A172 (cell line): ENCODE measurements at places on chromosomes 4 and X.

GRCh38 chrX:116239944-116240840 is 69.6 kb downstream of the AGTR2 start:
- peak; percentile 6 for DNase-seq

GRCh38 chr4:114466299-114466698 is 132.3 kb upstream of the UGT8 start:
- no peak for DNase-seq

DNA sequence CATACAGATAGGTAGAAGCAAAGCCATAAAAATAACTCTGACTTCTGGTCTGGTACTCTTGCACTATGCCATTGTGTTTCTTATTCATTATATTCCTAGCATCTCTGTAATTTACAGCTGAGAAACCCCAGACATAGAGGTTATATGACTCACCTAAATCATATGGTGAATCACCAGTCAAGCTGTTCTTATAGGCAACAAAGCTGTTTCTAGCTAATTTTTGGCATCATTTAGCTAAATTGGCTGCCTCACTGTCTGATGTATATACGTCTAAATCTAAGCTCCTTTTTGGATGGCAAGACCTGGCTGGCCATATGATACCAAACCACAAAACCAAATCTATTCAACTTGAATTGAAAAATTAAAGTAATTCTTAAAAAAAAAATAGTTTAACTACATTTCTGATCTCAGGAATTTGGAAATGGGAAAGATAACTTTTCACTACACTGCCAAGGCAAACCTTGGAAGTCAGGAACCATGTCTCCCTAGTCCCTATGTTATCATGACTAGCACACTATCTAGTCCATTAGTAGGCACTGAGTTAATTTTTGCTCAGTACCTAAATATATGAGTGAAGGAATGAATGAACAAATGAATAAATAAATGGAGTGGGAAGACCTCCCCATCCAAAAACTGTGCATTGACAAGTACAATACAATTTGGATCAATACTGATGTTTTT is 41.3 kb upstream of the STAG2 start:
- DNase-seq = peak; percentile 63

DNA sequence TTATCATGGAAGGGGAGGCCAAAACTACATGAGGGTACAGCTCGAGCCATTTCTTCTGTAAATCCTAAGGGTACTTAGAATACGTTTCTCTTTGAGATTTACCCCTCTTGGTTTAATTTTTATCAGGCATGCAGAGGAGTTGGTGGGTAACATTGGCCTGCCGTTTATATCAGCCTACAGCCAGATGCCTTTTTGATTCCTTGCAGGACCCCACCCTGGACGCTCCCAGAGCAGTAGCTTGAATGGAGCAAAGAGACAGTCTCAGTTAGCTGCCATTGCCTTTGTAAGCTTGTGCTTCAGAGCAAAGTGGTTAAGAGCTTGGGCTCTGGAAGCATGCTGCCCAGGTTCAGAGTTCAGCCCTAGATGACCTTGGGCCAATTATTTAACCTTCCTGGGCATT is 9.0 kb downstream of the DOCK11 start:
- no peak for DNase-seq

DNA sequence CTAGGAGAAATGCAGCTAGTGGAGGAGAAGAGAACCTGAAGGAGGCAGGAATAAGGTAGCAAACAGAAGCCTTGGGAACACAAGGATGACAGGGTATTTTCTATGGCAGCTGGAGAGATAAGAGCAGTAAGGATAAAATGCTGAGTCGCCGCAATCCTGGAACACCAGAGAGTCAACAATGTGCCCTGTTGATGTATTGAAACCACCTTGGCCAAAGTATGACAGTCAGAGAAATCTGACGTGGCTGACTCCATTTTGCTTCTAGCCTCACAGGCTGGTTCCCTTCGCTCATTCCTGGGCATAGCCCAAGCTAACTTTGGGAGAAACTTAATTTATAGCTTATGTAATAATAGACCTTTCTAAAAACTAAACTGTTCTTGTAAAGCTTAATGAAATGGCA is 56.6 kb upstream of the C4orf54 start:
- no peak for DNase-seq

DNA sequence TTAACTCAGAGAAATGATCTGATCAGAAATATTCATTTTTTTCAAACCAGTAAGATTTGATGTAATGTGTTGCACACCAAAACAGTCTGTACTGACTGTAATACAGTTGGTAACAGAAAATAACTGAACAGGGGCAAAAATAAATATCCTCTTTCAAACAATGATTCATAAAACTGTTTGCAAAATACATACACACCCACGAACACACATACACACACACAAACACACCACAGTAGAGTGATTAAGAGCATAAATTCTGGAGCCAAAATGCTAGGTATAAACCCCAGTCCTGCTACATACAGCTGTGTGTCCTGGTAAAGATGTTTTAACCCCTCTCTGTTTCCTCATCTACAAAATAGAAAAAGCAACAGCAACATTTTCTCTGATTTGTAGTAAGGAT is 376.6 kb downstream of the PDGFC start:
- no peak for DNase-seq

- no peak for DNase-seq
Measured at GRCh38 chr4:126955292-126956183, 677.2 kb upstream of the INTU start.

GRCh38 chr4:8127051-8127826 is 31.4 kb downstream of the ABLIM2 start:
- DNase-seq = peak; percentile 40

DNA sequence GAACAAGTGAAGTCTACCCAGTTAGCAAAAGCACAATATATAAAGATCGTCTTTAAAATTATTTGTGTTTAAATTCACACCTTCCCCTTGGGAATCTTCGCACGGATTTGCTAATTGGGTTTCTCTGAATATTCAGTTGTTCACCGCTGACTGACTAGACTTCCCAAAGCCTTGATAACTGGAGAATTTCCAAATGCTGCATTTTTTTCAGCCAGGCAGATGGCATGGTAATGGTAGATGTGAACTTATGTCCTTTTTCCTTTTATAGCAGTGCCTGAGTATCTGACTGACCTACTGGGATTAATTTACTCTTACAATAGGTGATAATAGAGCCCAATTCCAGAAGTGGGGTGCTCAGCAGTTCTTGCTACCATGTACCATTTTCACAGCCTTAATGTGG is 548.1 kb downstream of the PACRGL start:
- no peak for DNase-seq

GRCh38 chrX:12972243-12972642 is 2.7 kb upstream of the TMSB4X start:
- no peak for DNase-seq

- no peak for DNase-seq
Measured at GRCh38 chrX:118352566-118352965, 6.7 kb downstream of the WDR44 start.

GRCh38 chr4:11441194-11441556 is 12.5 kb upstream of the HS3ST1 start:
- DNase-seq = no peak

GRCh38 chrX:17025621-17026302 is 79.3 kb downstream of the REPS2 start:
- no peak for DNase-seq

DNA sequence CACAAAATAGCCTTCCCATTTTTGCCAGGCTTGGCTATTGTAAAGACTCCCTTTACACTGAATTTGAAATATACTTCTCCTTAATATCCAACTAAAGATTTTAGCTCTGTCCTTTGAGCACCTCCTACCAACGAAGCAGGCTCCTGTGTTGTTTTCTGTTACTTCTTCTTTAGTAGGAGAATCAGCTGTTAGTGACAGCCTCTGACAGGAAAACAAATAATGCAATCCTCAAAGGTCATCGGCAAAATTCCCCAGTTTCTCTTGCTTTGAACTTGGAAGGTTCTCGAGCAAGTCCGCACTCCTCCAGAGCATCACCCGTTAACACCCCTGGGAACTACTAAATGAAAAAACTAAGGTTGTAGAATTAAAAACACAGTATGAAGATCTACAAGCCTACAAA is 66.9 kb downstream of the MANBA start:
- no peak for DNase-seq

DNA sequence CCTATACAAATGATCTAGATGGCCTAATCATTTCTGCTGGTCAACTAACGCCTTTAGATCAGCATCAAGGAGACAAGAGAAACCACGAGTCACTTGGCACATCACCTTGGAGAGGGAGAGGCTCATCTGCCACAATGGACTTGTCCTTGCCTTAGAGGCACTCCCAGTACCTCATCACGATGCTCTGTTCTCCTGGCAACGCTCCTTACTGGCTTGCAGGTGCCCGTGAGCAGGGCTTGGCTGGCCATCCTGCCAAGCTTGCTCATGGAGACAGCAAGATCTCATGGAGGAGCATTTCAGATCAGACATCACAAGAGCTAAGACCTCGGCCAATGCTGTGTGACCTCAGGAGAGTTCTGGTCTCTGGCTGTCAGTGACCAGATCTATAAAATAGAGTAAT is 2.7 kb upstream of the SMIM20 start:
- no peak for DNase-seq

GRCh38 chrX:40988100-40988499 is 97.1 kb upstream of the USP9X start:
- no peak for DNase-seq

GRCh38 chrX:55167124-55167803 is 52.9 kb upstream of the PAGE5 start:
- DNase-seq = no peak

GRCh38 chrX:24858004-24858746 is 157.6 kb downstream of the ARX start:
- no peak for DNase-seq

- DNase-seq = no peak
Measured at GRCh38 chrX:74321191-74321590, 17.2 kb downstream of the ZCCHC13 start.

DNA sequence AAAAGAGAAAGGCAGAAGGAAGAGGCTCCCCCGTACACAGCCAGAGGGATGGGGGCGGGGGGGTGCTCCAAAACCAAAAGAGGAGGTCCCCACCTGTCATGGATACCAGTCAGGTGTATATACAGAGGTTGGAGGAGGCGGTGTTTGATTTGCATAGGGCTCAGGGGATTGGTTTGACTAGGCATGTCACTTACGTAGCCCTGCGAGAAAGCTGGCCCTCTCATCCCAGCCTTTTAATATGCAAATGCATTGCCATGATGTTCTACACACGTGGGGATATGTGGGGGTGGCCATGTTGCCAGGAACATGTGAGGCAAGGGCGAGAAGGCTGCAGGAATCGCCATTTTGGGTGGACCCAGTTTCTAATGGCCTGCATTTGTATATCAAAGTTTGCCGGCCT is 38.6 kb downstream of the TMEM150C start:
- DNase-seq = no peak

DNA sequence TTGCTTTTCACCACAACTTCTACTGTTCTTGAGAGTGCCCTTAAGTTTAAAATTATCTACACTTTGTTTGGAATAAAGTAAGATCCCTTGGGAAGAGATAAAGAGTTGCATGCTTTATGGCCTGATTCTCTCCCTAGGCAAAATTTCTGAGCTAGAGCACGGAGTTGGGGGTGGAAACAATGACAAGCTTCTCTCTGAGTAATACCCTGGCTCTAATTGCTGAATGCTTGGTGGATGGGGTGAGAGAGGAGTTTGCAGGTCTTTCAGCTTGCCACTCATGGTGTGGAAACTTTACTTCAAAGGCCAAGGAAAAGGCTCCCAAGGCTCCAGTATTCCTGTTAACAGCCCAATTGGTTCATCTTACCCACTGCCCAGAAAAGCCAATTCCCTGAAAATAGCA is 26.1 kb upstream of the PRDM8 start:
- DNase-seq = no peak

DNA sequence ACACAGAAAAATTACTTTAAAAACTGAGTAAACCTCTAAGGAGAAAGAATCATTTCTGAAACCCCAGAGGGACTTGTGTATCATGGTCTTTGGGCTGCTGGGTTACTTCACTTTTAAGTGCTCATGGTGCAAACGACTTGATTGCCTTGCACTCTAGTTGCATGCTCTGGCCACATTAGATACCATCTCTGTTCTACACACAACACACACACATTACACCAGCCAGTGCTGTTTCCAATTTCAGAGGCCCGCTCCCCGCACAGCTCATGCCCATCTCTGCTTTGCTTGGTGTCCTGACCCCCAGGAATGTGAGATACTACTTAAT is 2.1 kb downstream of the PPP3CA start:
- DNase-seq = no peak

DNA sequence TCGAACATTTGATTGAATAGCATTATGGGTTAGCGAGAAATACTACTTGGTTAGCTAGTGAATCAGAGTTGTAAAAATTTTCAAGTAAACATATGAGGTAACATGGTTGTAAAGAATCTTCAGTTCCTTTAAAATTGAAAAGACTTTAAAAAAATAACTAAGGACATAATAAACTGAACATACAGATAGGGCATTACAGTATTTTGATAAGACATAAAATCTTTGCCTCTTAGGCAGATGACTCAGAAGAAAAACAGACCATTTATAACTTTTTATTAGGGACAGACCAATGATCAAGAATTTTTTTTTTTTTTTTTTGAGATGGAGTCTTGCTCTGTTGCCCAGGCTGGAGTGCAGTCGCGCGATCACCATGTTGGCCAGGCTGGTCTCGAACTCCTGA is 43.1 kb downstream of the PNMA5 start:
- no peak for DNase-seq

DNA sequence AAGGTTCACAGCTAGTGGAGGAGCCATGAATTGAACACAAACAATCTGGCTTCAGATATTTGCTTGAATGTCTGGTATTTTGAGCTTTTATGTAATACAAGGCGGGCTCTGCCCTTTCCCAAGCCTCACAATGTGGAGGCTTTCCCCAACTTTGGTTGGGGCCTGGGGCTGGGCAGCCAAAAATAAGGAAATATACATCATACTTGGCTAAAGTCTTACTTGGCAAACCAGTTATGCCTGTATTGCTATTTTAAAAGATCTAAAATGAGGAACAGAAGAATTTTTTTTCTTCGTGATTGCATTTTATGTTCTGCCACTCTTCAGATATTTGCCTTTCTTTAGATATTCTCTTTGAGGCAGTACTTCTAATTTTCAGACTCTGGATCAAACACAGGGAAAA is 26.1 kb downstream of the ARFIP1 start:
- DNase-seq = no peak

DNA sequence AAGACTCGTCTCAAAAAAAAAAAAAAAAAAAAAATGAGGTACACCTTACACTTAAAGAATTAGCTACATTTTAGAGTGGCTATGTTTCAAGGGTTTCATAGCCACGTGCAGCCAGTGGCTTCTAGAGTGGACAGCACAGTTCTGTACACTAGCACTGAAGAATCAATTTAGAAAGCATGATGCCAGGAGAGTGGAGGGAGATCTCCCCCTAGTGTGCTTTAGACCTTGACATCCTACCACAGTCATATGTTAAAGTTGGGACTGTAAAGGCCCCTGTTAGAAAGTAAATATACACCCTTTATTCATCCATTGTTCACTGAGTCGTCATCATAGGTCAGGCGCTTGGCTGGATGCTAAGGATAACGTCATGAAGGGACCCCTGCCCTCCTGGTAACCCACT is 179.4 kb downstream of the QDPR start:
- DNase-seq = no peak
